ENCODE measurements at places on chromosomes 1 and 21.

DNA sequence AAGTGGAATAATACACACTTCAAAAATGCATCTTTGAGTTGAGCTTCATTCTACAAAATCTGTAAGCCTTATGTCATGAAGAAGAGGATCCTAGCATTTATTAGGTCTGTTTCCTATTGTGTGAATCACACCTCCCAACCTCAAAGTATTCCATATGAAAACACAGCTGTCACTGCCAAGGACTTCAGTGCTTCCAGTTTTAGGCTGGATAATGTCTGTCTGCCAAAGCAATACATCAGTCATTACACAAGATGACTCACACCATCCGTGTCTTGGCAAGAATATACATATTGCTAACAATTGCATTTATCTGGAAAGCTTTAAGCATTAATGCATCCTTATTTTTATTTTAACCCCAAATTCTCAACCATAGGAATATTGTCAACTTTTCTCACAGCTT, 125.7 kb upstream of the TMPRSS15 start:
- no peak for DNase-seq

GRCh38 chr1:60978421-60979357, 103.7 kb upstream of the NFIA start:
- peak; percentile 25 for DNase-seq

- DNase-seq, result no peak
Observed at GRCh38 chr1:3257788-3258187, 188.8 kb downstream of the PRDM16 start.

DNA sequence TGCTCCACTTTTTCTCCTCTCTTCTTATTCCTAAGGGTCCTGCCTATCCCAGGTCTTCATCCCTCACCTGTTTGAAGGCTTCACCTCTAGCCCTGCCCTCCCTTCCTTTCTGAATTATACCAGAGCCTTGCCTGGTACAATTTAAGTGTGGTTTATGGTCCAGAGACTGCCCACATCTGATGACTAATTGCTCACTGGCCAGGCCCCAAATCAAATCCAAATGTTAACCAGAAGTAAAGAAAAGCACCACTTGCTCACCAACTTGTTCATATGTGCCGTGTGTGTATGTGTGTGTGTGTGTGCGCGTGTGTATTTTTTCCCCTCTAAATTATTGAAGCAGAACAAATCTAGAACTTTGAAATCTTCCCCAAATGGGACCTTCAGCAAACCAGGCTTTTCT, 26.4 kb downstream of the MYOM3 start:
- DNase-seq, result no peak

GRCh38 chr21:45306453-45306831, 18.7 kb upstream of the POFUT2 start:
- no peak for DNase-seq
